ENCODE measurements at places on chromosomes 5 and 9.

DNA sequence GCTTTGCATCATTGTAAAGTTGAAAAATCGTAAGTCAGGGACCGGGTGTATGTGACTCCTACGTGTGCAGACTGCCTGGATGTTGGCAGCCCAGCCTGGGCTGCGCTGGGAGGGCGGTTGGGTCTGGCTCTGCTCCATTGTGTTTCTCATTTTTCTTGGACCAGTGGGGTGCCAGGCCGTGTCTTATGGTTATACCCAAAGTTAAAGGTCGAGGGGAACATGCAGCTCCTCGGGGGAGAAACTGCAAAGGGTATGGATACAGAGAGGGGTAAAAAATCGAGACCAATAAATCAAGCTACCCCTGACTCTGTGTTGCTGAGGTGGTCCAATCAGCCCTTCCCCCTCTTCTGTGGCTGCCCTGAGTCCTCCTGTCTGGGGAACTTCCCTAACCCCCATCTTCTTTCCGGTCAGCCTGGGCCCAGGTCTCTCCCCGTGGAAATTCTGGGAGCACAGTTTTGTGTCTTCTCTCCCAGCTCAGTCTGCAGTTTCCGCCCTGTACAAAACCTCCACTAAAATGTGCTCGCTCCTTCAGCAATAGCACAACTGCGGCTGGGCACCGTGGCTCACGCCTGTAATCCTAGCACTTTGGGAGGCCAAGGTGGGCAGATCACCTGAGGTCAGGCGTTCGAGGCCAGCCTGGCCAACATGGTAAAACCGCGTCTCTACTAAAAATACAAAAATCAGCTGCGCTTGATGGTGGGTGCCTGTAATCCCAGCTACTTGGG, 34.1 kb upstream of the UNC5A start:
- no peak for DNase-seq

DNA sequence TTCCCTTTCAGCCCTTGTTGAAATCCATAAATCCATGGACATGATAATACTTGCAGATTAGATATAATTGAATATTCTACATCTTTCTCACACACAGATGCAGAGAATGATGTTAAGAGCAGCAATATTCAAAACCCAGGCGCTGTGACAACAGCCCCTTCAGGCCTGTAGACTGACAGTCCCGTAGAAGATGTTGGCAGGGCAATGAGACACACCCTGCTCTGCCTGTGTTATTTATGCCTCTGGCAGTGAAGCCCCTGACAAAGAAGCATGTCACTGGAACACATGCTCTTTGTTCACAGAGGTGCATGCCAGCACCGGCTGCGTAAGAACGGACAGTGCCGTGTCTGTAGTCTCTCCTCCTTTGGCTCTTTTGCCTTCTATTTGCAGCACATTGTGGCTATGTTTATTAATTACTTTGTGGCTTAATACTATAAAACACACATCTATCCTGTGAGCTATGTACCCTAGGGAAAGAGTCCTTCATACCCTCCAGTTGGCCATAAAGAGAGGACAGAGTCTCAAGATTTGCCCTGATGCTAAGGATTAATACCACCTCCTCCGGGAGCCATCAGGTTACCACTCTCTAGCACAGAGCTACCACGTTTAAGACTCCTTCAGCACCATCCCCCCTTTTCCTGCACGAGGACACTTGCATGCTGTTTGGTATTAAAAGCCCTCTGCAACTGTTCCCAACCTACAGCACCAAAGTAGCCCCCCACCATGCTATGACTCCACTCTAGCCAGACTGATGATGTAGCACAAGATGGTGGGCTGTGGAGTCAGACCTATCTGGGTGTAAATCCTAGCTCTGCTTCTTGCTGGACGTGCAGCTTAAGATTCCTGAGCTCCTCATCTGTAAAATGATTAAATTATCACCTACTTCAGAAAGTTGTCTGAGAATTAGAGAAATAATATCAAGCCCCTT, 2.0 kb upstream of the ANP32B start:
- DNase-seq, result no peak

DNA sequence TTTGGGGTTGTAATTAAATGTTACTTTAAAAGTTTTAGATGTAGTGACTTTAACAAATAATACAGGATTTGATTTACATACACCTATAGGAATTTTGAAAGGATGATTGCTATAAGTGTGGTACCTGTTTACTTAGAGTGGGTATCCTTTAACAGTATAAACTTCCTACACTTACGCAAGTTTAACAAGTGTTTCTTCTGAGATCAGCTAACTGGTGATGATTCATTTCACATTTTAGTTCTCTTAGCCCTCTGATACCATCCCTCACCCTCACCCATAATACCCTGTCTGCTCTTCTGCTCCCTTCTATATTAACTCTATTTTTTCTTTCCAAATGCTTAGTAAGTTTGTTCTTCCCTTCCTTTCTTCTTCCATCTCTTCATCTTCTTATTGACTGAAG, 197.9 kb downstream of the GDNF start:
- DNase-seq, result no peak

GRCh38 chr9:38043931-38044623, 24.9 kb downstream of the SHB start:
- DNase-seq, result no peak

GRCh38 chr5:10946050-10946449, 185.0 kb upstream of the DAP start:
- DNase-seq, result no peak

- DNase-seq, result no peak
These were observed 25.2 kb upstream of the OLFM1 start for GRCh38 chr9:135062254-135062653.

All from NCI-H146 (cell line).